ENCODE measurements at places on chromosomes 7 and 10. TPM values are rescaled to one million over a fixed set of nuclear protein-coding genes. Genes with fewer than 3 reads are reported as not detected.

KIAA1217 gene
- 1.1 TPM for total RNA-seq

ANKMY2 gene
- total RNA-seq: 14.9 TPM

SORCS1 gene
- not detected for total RNA-seq

NPY gene
- not detected for total RNA-seq

GNG11 gene
- total RNA-seq: 33.0 TPM

CCDC172 gene
- total RNA-seq: not detected

TTYH3 gene
- total RNA-seq: 53.0 TPM

OSBPL3 gene
- 11.7 TPM for total RNA-seq

SLC37A3 gene
- 27.2 TPM for total RNA-seq

GPR26 gene
- total RNA-seq: not detected

LLCFC1 gene
- total RNA-seq: not detected

FZD8 gene
- total RNA-seq: 4.7 TPM
